HS-27A (cell line): ENCODE measurements at places on chromosomes 13 and 19.

DNA sequence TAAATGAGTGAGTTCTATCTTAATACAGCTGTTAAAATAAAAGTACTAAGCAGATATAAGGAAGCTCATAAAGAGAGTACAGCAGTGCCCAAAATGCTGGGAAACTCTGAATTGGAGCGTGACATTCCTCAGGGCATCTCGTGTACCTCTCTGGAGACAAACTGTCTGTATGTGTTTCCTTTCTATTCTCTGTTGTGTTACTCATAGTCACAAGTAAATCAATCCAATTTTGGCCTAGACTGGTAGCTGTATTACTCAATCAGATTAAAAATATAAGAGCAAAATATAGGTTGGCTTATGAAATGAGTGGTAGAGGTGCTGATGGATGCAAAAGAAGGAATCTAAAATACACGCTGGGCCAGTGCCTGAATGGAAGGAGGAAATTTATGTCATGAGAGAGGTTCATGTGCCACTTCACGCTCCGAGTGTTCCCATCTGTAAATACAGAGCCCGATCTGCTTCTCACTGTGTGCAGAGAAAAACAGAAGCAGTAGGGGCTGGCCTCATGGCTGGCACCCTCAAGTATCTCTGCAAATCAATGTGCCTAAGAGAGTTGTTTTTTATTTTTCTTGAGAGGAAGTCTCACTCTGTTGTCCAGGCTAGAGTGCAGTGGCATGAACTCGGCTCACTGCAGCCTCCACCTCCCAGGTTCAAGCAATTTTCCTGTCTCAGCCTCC lies 58.7 kb upstream of the RGCC start:
- no peak for DNase-seq

- DNase-seq, result no peak
Observed at GRCh38 chr13:33251131-33251661, 34.4 kb downstream of the STARD13 start.

- DNase-seq, result no peak
Observed at GRCh38 chr19:5973867-5974635, 3.9 kb downstream of the RANBP3 start.

DNA sequence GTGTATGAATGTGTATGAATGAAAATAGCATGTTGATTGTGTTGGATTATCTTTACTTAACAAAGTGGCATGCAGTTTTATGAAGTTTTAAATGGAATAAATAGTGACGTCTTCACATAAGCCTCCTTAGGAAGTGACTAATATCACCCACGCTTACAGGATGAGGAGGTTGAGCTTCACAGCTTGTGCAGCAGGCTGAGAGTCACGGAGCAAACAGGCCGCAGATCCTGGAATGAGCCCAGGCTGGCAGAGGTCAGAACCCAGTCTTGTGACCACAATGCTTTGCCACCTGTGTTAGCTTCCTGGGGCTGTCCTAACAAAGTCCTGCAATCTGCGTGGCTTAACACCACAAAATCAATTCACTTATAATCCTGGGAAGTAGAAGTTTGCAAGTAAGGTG lies 20.8 kb downstream of the LAIR2 start:
- peak; percentile 7 for DNase-seq

GRCh38 chr19:43152214-43152613 lies 34.1 kb downstream of the PSG5 start:
- no peak for DNase-seq

- no peak for DNase-seq
Observed at GRCh38 chr13:112619730-112620631, 32.0 kb upstream of the TUBGCP3 start.

DNA sequence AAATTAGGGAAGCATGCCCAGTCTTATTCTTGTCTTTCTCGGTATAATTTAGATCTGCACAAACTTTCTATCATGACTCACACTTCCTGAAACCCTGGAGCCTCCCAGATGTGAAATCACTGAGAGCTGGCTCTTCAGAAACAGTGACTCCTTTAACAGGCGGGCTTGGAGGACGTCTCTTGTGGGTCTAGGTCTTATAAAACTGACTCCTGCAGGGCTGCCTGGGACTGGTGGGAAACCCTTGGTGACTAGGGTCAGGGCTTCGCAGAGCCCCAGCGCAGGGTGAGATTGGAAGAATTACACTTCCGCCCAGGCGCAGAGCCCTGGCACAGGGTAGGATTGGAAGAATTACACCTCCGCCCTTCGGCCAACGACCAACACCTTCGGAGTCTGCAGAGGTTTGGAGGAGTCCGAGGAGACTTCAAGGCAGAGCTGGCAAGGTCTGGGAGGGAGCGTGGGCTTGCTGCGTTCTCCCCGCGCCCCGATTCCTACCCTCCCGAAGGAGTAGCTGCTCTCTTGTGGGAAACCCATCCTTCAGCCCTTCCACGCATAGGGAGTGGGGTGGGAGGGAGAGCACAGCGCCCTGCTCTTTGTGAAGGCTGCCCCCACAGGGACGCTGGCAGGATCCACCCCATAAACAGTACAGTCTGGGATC lies 43.4 kb upstream of the MAP3K10 start:
- no peak for DNase-seq

DNA sequence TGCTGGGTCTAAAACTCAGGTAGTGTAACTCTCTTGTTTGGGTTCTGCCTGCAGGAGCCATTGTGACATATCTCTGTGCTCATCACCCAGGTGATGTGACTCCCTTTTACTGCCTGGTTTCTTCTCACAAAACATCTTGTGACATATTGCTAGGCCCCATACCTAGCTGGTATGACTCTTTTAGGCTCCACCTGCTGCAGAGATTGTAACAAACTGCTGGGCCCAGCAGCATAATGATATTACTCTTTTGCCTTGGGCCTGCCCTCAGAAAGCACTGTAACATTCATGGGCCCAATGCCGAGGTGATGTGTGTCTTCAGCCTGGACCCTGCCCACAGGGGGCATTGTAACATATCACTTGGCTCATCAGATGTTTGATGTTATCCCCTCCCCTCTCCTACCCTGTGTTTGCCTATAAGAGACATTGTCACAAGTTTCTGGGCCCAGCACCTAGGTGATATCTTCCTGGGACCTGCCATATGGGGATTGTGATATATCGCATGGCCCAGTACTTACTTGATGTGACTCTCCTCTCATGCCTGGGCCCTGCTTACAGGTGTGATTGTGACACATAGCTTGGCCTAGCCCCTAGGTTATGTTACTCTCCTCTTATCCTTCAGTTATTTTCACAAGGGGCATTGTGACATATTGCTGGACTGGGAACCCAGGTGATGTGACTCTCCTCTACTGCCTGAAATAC lies 18.0 kb upstream of the ZNF681 start:
- DNase-seq, result no peak

GRCh38 chr19:41569481-41570150 lies 6.3 kb upstream of the CEACAM21 start:
- no peak for DNase-seq

DNA sequence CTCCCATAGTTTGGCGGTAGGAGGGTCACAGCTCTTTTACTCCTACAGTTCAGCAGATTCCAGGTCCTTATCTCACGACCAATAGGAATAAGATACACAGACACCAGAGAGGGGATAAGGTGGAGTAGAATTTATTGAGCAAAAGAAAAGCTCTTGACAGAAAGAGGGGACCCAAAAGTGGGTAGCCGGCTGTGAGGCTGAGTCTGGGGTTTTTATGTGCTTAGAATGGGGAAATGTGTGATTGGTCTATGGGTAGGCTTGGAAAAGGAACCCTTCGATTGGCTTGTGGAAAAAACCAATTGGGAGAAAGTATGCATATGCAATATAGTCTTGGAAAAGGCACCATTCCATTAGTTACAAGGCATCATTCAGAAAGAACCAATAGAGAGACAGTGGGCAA lies 1356.9 kb upstream of the SPRY2 start:
- no peak for DNase-seq

GRCh38 chr19:58311345-58311865 lies 6.2 kb downstream of the ERVK3-1 start:
- DNase-seq, result no peak

DNA sequence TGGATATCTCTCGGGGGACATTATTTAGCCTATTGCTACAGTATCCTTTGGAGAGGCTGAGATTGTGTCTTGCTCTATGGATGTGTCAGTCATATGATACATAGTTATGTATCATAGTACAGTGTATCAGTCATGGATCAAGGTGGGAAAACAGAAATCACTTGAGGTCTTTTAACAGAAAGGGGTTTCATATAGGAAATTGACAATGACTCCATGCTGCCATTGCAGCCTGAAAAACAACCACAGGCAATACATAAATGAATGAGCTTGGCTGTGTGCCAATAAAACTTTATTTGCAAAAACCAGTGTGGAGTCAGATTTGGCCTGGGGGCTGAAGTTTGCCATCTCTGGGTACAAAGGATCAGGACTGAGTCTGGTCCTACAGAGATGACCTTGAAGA lies 35.4 kb downstream of the COLGALT1 start:
- DNase-seq, result no peak

GRCh38 chr19:48756686-48757085 lies 1.4 kb downstream of the FGF21 start:
- DNase-seq, result no peak

- DNase-seq, result no peak
Observed at GRCh38 chr19:45752639-45753038, 16.4 kb downstream of the SIX5 start.

GRCh38 chr13:100537951-100538462 lies 50.6 kb downstream of the GGACT start:
- no peak for DNase-seq

DNA sequence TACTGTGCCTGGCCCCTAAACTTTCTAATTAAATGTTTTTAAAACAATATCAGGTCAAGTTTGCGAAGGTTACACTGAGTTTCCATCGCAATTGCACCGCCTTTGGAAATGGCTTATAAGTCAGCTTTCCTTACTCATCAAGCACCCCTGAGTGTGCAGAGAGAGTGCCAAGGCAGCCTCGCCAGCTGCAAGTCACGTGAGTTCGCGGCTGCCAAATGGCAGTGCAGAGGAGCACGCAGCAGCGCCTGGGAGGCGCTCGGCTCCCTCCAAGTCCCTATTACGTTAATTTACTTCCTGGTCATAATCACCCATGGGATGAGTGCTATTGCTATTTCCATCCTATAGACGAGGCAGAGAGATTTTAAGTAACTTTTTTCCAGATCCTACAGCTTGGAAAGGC lies 319.6 kb downstream of the TEX29 start:
- DNase-seq, result no peak

GRCh38 chr13:37775871-37776270 lies 93.7 kb downstream of the TRPC4 start:
- DNase-seq, result no peak
